ENCODE measurements at places on chromosomes 6 and 20. TPM values are rescaled to one million over a fixed set of nuclear protein-coding genes. Genes with fewer than 3 reads are reported as not detected.

DNA sequence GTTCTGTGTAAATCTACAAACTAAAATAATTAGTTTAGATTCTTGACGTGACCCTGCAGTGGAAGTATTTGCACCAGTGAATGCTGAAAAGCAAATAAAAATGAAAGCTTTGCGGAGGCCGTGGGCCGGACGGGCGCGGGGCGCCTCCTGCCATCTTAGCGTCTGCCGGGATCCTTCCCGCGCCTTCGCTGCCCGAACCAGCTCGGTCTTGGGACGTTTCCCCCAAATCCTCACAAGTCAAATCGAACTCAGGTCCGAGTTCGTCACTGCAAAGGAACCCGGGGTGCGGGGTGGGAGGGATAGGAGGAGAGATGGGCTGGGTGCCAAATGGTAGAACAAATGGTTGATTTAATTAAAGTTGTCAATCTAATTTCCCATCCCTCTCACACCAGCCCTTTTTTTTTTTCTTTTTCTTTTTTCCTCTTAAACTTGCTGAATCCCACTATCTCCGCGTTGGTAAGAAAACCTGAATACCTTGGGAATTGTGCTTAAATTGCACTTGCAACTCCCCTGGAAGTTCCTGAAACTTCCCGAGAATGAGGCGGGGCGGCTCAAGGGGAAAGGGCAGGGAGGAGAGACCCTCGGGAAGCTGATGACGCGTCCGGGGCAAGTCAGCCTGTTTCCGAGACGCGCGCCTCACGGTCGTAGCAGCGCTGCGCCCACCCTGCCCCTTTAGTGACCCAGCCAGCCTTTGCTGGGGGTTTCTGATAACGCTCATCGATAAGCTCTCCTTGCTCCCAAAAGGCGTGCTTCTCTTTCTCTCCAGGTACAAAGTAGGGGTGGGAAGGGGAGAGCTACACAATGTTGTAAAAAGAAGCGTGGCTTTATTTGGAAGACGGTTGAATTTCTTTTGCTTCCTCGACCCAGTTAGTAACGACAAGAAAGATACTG, 1.8 kb downstream of the GJA1 start:
- no peaks in the 10 kb centered on the region for H3K36me3 ChIP-seq
- H3K27me3 ChIP-seq: no peaks in the 10 kb centered on the region

Gene SIRPB1
- polyA plus RNA-seq: 0.93 TPM

- H3K36me3 ChIP-seq: peaks cover 8% of the 10 kb centered on the region
- H3K4me3 ChIP-seq: no peak overlapping the region
- peaks cover 17% of the 10 kb centered on the region for H3K4me1 ChIP-seq
- no peak for DNase-seq
- no peak overlapping the region for H3K27ac ChIP-seq
Measured at GRCh38 chr20:3221398-3222226, 12.3 kb downstream of the ITPA start.

Gene CRYBG1
- polyA plus RNA-seq: 19.4 TPM

Gene VWA7
- polyA plus RNA-seq: 2.5 TPM

GRCh38 chr6:68689910-68690309, 54.8 kb downstream of the ADGRB3 start:
- no peak overlapping the region for H3K4me3 ChIP-seq
- no peak for DNase-seq
- no peaks in the 10 kb centered on the region for H3K27me3 ChIP-seq
- no peaks in the 10 kb centered on the region for H3K36me3 ChIP-seq
- H3K4me1 ChIP-seq: no peaks in the 10 kb centered on the region

Gene ATXN1
- polyA plus RNA-seq: 20.0 TPM

DNA sequence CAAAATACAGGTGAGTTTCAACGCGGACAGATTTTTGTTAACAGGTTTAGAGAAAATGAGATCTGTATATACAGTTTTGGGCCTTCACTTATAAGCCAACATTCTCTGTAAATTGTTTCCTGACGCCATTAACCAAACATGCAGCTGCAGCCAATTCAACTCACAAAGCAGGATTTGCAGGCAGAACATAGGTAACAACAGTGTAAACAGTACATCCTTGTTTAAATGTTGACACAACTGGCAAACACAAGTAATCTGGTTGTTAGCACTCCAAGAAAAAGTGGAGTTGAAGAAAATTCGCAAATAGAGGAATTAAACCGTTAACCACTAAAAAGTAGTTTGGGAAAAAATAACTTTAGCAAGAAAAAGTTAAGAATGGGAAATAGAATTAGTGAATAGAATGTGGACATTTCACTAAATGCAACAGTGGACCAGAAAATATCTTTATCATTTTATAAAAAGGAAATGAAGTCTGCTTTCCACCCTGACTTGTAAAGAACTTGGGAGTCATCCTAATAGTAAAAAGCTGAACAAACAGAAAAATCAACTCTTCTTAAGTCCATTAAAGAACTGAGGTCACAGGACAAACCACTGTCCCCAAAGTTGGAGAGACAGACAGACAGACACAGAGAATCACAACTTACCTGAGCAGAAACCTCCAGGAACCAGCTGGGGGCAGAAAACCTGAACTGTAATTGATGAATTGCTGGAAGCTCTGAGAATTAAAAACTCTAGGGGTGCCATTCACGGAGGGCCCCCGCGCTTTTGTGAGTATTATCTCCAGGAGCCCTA, 10.1 kb downstream of the SMIM28 start:
- no peaks in the 10 kb centered on the region for H3K36me3 ChIP-seq
- H3K4me1 ChIP-seq: no peaks in the 10 kb centered on the region
- DNase-seq: no peak

GRCh38 chr20:60272790-60273189, 314.6 kb downstream of the CDH26 start:
- H3K4me1 ChIP-seq: no peaks in the 10 kb centered on the region
- DNase-seq: no peak
- H3K4me3 ChIP-seq: no peak overlapping the region
- no peaks in the 10 kb centered on the region for H3K36me3 ChIP-seq

DNA sequence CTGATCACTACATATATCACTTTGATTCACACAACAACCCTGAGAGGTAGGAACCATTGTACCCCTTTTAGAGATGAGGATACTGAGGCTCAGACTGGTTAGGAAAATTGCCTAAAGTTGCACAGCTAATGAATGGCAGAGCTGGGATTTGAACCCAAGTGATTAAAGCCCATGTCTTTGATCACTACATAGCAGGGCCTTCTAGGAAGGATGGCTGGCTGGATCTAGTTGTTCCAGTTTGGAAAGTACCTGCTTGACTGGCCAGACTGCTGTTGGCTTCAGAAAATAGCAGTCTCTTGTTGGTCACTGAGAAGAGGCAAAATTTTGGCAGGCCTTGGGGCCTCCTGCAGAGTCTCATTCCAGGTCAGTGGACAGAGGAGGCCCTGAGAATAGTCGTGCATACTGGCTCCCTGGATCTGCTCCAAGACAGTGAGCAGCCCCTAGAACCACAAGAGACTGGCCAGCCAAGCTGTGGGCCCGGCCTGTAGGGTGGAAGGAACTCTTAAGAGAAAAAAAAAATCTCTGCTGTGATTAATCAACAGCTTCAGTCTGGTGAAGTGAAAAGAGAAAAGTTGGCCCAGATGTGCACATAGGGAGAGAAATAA, 17.5 kb downstream of the PPARD start:
- H3K27ac ChIP-seq: no peak overlapping the region
- H3K4me1 ChIP-seq: peaks cover 28% of the 10 kb centered on the region
- H3K4me3 ChIP-seq: no peak overlapping the region
- peaks cover 13% of the 10 kb centered on the region for H3K36me3 ChIP-seq

DNA sequence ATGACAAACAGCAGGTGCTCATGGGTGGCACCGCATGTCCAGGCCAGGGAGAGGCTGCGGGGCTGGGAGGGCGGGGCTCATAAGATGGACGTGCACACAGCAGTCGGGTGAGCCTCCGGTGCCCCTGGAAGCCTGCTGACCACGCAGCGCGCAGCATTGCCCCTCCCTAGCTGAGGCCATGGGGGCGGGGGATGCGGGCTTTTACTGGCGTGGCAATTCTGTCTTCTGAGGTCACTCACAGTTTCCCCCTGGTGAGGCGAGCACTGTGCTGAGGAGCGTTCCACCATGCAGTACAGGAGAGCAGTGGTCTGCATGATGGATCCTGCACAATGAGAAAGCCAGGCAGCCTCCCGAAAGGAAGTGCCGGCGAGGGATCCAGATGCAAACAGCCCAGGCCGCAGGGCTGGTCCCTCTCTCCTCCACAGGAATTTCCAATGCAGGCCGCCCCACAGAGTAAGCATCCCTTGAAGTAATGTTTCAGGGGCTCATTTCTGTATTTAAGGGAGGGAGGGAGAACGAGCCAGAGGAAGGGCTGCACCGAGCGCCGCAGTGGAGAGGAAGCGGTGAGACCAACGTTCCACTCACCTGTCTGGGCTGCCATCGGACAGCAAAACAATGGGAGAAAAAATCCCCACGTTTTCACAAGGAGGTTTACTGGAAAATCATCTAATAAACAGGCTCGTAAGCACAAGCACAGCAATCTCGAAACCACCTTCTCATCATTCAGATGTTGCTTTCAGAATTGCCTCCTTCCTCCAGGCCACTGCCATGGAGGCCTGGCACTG, 56.0 kb downstream of the IRF4 start:
- H3K36me3 ChIP-seq: no peaks in the 10 kb centered on the region
- peak overlapping the region; percentile 45 for H3K4me3 ChIP-seq
- H3K27ac ChIP-seq: peak overlapping the region; percentile 51
- no peak for DNase-seq

Gene BMP6
- polyA plus RNA-seq: not detected

- H3K27ac ChIP-seq: peak overlapping the region; percentile 77
- no peaks in the 10 kb centered on the region for H3K36me3 ChIP-seq
Measured at GRCh38 chr6:137863091-137863797, 3.8 kb upstream of the TNFAIP3 start.

DNA sequence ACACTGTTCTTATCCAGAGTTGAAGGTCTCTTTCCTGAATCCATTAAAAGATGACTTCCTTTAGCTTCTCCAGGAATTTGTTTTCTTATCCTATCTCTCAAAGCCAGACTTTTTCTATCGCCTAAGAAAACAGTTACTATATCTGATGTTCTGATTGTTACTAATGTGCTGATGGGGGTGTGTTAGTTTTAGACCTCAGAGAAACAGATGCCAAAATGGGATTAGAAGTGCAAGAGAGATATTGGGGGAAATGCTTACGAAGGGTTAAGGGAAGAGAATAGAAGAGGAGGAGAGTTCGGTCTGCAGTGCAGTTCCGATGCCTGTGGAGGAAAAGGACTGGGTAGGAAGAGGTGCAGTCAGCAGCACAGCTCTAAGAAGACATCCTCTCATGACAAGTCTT, 35.7 kb upstream of the ADGRG6 start:
- no peak for DNase-seq
- H3K27me3 ChIP-seq: no peaks in the 10 kb centered on the region
- no peaks in the 10 kb centered on the region for H3K36me3 ChIP-seq
- H3K4me3 ChIP-seq: no peak overlapping the region

DNA sequence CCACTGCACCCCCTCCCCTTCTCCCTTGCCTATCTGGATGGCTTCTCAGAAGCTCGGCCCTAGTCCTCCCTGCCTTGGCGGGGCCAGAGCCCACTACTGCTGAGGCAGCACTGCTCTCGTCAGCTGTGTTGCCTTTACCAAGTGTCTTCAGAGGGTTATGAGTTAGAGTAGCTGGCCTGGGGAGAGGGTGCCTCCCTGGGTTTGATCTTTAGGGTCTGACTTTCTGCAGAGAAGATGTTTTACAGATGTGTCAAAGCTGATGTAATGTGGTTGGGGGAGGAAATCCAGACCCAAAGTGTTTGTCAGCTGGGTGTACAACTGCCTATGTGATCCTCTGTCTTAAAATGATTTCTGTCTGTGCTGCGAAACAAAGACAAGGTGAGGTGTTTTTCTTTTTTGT, 30.4 kb upstream of the PI16 start:
- no peak overlapping the region for H3K27ac ChIP-seq
- no peaks in the 10 kb centered on the region for H3K4me1 ChIP-seq
- no peak overlapping the region for H3K4me3 ChIP-seq
- DNase-seq: no peak

Gene SLC25A27
- polyA plus RNA-seq: not detected

DNA sequence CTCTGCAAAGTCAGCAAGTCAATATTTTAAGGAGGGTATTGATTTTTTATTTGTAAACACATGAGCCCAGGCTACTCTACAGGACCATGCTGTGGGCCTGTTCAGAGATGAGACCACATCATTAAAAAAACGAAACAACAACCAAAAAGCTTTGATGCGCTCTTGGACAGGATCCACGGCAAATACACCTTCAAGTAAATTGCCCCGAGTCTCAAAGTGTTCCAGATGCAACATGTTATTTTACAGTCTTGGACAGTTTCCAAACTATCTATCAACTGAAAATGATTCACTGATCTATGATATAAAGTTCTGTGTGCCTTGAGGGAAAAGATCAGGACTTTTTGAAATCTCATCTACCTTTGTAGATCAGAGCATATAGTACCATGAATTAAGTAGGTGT, 25.8 kb upstream of the CARMIL1 start:
- no peaks in the 10 kb centered on the region for H3K36me3 ChIP-seq
- H3K4me1 ChIP-seq: no peaks in the 10 kb centered on the region
- no peaks in the 10 kb centered on the region for H3K27me3 ChIP-seq

GRCh38 chr6:348860-349396, 42.6 kb upstream of the IRF4 start:
- no peaks in the 10 kb centered on the region for H3K36me3 ChIP-seq
- H3K27me3 ChIP-seq: no peaks in the 10 kb centered on the region
- DNase-seq: no peak
- H3K27ac ChIP-seq: no peak overlapping the region

DNA sequence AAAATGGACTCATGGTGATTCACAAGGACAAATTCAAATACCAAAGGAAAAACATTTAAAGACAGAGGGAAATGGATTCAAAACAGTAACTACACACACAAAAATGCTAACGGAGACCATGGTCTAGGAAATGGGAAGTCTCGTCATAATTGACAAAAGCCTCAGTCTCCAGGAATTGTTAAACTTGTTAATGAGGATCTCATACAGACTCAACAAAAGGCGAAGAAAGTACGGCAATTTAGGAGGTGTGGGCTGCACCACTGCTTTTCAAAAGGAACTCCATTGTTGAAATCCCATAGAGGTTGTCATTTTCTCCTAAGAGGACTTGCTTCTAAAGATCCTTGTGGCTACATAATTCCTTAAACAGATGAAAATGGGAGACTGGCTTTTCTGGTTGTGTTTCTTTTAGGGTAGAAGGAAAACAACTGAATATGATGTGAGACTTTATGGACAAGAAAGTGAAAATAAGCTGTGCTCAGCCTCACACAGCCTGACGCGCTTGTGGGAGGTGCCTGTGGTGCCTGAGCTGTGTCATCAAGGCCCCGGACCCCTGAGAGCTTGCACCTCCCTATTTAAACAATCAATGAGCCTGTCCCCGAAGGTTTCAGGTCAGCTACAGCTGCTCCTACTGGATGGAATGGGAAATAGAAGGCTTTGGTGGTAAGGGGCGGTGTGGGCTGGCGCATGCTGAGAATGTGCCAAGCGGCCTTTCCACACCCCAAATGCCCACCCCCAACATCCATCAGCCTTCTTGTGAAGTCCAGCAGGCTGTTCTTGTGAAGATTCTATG, 2.5 kb upstream of the CLDN20 start:
- no peak overlapping the region for H3K27ac ChIP-seq
- no peaks in the 10 kb centered on the region for H3K27me3 ChIP-seq
- no peak overlapping the region for H3K4me3 ChIP-seq
- no peak for DNase-seq
- H3K4me1 ChIP-seq: no peaks in the 10 kb centered on the region

Gene MDFI
- not detected for polyA plus RNA-seq

Gene PRDM1
- 79.8 TPM for polyA plus RNA-seq

Gene SPATS1
- not detected for polyA plus RNA-seq

Gene LCA5
- polyA plus RNA-seq: 0.12 TPM

GRCh38 chr20:21809961-21810523, 104.6 kb downstream of the PAX1 start:
- DNase-seq: no peak
- no peaks in the 10 kb centered on the region for H3K27me3 ChIP-seq
- no peaks in the 10 kb centered on the region for H3K36me3 ChIP-seq

Gene SPAG4
- 1.1 TPM for polyA plus RNA-seq

GRCh38 chr6:14660806-14661579, 543.4 kb downstream of the CD83 start:
- no peak overlapping the region for H3K4me3 ChIP-seq
- DNase-seq: no peak
- no peaks in the 10 kb centered on the region for H3K27me3 ChIP-seq
